ENCODE measurements at places on chromosomes 13 and 19.

DNA sequence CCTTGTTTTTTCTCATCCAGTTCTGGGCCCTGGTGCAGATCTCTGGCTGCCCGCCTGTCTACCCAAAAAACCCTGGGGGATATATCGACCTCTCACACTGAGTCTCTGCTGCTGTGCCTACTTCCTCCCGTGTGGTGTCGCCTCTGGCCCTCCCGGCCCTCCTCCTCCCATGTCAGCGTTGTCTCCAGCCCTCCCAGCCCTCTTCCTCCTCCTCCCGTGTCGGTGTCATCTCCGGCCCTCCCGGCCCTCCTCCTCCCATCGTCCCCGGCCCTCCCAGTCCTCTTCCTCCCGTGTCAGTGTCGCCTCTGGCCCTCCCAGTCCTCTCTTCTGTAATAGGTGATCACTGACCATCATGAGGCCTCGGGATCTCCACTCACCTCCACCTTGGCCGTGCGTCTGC, 81.8 kb downstream of the GPR12 start:
- DNase-seq: no peak

- DNase-seq: no peak
Observed at GRCh38 chr19:7987114-7987768, 18.2 kb downstream of the ELAVL1 start.

- DNase-seq: no peak
Observed at GRCh38 chr13:62846302-62846701, 1430.7 kb upstream of the PCDH20 start.

- no peak for DNase-seq
Observed at GRCh38 chr13:66879988-66880387, 350.1 kb downstream of the PCDH9 start.

DNA sequence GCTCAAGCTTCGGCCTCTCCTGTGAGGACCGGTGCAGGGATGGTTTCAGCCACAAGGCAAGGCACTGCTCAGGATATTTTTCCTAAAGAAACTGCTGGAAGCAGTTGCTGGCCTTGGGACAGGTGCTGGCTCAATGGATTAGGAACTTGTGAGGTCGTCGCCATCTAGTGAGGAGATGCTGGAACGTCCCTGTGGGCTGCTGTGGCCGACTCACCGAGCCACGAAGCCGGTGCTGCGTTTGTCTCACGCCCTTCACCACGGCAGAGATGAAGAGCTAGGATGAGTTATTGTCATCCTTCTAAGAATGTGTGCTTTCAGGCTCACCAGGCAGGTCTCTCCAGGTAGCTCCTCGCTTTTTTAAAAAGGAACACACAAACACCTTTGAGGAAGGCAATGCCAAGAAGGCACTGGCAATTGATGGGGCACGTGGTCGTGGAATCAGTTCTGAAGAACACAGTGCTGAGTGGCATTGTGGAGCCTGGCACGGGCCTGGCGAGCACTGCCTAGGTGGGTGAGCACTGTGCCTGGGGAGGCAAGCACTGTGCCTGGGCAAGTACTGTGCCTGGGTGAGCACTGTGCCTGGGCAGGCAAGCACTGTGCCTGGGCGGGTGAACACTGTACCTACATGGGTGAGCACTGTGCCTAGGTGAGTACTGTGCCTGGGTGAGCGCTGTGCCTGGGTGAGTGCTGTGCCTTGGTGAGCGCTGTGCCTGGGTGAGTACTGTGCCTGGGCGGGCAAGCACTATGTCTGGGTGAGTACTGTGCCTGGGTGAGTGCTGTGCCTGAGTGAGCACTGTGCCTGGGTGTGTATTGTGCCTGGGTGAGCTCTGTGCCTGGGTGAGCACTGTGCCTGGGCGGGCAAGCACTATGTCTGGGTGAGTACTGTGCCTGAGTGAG, 140.4 kb downstream of the TEX29 start:
- no peak for DNase-seq
